Stimulated activated CD4-positive, alpha-beta T cell treated with anti-CD3 and anti-CD28 coated beads, Interleukin-15, amount 100 ng/mL, for 1 hour (primary cell): ENCODE measurements at places on chromosomes 7 and 10.

- DNase-seq = no peak
These were observed 42.6 kb downstream of the ZNF518A start for GRCh38 chr10:96172666-96173065.

DNA sequence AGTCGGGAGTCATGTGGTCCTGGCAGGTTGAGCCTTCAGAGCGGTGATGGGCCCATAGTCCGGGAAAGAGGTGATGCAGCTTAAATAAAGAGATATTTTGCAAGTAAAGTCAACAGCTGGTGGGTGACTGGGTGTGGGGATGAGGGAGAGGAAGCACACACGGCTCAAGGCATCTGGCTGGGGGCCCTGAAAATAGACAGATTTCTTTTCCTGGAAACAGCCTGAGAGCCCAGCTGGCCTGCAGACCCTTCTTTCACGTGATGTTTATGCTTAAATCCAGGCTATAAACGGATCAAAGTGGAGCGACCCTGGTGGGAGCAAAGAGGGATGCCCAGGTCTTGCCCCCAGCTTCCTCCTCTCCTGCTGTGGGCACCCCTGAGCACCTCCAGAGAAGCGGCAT lies 149.1 kb downstream of the TEX36 start:
- no peak for DNase-seq

GRCh38 chr7:112444505-112444904 lies 5.8 kb upstream of the IFRD1 start:
- no peak for DNase-seq

GRCh38 chr7:30240106-30240800 lies 44.1 kb upstream of the ZNRF2 start:
- DNase-seq = no peak

GRCh38 chr7:127792528-127793342 lies 140.7 kb downstream of the SND1 start:
- no peak for DNase-seq

- DNase-seq = no peak
These were observed 38.0 kb upstream of the VSIR start for GRCh38 chr10:71811351-71811750.

DNA sequence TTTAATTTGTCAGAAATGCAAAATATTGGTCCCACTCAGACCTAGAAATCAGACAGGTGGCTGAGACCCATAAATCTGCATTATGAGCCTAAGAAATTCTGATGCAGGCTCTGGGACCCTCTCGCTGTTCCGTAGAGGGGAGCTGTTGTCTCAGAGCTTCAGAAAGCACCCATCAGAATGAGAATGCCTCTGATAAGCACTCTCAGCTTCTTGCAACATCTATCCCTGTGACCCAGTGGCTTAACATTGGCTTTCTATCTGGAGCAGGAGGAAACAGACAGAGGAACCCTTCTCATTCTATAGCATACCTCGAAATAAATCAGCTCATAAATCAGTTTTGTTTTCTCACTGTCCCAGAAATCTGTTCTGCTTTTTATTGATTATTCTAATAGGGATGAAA lies 184.6 kb upstream of the SP4 start:
- no peak for DNase-seq

- DNase-seq = no peak
These were observed 34.6 kb downstream of the AGK start for GRCh38 chr7:141585592-141586510.

- no peak for DNase-seq
These were observed 286.0 kb downstream of the TWIST1 start for GRCh38 chr7:18831419-18831818.

DNA sequence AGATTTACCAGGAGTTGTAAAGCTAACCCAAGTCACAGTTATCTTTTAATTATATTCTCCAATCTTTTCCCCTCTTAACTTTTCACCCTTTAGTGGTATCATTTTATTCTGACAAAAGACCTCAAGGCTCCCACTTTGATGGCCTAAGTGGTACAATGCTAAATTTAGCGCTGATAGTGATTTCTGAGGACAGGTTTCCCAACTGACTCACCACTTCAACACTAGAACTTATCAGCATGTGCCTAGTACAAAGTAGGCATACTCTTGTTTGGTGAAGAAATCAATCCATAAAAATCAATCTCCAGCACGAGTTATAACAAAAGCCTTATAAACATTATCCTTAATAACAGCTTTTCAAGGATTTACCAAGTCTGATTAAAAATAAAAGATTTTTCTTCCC lies 7.5 kb downstream of the SNX13 start:
- DNase-seq = no peak

DNA sequence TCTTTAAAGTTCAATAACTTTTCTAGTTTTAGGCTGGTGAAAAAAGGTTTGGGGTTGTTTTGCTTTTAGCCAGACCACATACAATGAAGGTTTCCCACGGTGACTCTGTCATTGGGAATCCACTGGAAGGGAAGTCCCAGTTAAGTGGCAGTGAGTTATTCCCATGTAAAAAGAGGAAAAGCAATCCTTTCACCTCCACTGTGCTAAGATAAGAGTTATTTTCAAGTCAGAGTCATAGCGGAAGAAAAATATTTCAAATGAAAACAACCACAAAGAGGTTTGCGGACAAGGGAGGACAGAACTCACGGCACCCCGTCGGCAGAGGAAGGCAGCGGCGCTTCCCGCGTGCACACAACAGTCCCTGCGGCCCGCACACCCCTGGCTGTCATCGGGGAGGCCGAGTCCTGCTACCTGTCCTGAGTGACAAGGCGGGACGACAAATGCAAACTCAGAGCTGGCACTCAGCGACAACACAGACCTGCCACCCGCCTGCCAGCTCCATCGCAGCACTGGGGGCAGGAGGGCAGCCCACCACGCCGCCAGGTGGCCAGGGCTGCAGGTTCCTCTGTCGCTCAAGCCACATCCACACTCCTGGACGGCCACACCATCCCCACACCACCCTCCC lies 9.3 kb upstream of the PAPOLB start:
- DNase-seq = no peak

DNA sequence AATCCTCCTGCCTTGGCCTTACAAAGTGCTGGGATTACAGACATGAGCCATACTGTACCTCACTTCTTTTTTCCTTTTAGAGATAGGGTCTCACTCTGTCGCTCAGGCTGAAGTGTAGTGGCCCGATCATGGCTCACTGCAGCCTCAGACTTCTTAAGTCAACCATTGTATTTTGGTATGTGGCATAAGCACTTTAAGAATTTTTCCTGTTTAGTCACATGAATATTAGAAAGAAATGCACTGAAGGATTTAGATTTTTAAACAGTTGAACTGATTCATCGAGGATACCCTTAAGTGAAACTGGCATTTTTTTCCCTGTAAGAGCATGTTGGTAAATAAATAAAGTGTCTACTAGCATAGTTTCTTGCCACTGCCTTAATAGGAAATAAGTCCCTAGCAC lies 319.3 kb upstream of the CACNA2D1 start:
- no peak for DNase-seq

- no peak for DNase-seq
These were observed 316.4 kb downstream of the PTEN start for GRCh38 chr10:88179831-88180230.
